Left renal pelvis (tissue), 4 donors: ENCODE measurements at places on chromosomes 3 and 15. TPM values are rescaled to one million over a fixed set of nuclear protein-coding genes. Genes with fewer than 3 reads are reported as not detected.

RFC4 gene
- polyA plus RNA-seq, result 56.4 TPM

BFSP2 gene
- not detected for polyA plus RNA-seq

HRG gene
- 1.7 TPM for polyA plus RNA-seq

GOLGA6D gene
- polyA plus RNA-seq, result 0.32 TPM

CHL1 gene
- 11.0 TPM for polyA plus RNA-seq
